LoVo (cell line): ENCODE measurements at places on chromosomes 7 and 10.

GRCh38 chr10:115932099-115932498 lies 340.9 kb downstream of the GFRA1 start:
- DNase-seq: no peak

GRCh38 chr10:14812271-14812670 lies 25.6 kb downstream of the CDNF start:
- no peak for DNase-seq

DNA sequence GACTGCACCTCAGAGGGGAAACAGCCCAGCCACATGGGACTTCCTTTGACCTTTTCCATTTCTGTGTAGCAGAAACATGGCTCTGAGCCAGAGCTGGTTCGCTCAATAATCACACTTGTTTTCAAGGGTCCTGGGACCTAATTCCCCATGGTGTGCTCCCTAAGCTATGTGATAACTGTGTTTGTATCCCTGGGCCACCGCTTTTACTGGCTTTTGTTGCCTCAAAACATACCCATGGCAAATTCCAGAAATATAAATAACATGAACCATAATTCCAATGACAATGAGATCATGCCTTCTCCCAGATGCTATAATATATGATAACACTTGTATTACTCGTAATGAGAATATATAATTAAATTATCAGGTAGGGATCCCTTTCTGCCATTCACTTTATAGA lies 196.4 kb downstream of the GFRA1 start:
- no peak for DNase-seq

- no peak for DNase-seq
Observed at GRCh38 chr7:66958538-66959350, 36.6 kb downstream of the SBDS start.
